ENCODE measurements at places on chromosomes 2 and 18. TPM values are rescaled to one million over a fixed set of nuclear protein-coding genes. Genes with fewer than 3 reads are reported as not detected.

The ABCG8 gene
- not detected for polyA plus RNA-seq

The GATA6 gene
- 0.62 TPM for polyA plus RNA-seq

The SRD5A2 gene
- not detected for polyA plus RNA-seq

The SPEG gene
- polyA plus RNA-seq, result 33.4 TPM

The HOXD9 gene
- not detected for polyA plus RNA-seq

The NEUROD1 gene
- not detected for polyA plus RNA-seq

The SELENOI gene
- 16.8 TPM for polyA plus RNA-seq

The MCEE gene
- 4.6 TPM for polyA plus RNA-seq

The UGT1A5 gene
- not detected for polyA plus RNA-seq

The MDH1B gene
- 0.66 TPM for polyA plus RNA-seq

The MYOM1 gene
- 0.08 TPM for polyA plus RNA-seq

The ARHGEF4 gene
- 23.1 TPM for polyA plus RNA-seq

The GULP1 gene
- polyA plus RNA-seq, result 11.0 TPM

The RTTN gene
- polyA plus RNA-seq, result 28.3 TPM

The UGT1A9 gene
- polyA plus RNA-seq, result not detected

The TRAK2 gene
- polyA plus RNA-seq, result 8.6 TPM

The POMC gene
- polyA plus RNA-seq, result not detected

The CSRNP3 gene
- polyA plus RNA-seq, result 0.95 TPM

The LONRF2 gene
- polyA plus RNA-seq, result not detected

The G6PC2 gene
- polyA plus RNA-seq, result not detected

The RDH14 gene
- polyA plus RNA-seq, result 16.4 TPM

The SPIRE1 gene
- 14.3 TPM for polyA plus RNA-seq

The CTLA4 gene
- polyA plus RNA-seq, result not detected

The ANKRD62 gene
- not detected for polyA plus RNA-seq

The MAB21L4 gene
- 0.29 TPM for polyA plus RNA-seq

The TMEM185B gene
- 29.3 TPM for polyA plus RNA-seq
